ENCODE measurements at places on chromosomes 7 and 10.

DNA sequence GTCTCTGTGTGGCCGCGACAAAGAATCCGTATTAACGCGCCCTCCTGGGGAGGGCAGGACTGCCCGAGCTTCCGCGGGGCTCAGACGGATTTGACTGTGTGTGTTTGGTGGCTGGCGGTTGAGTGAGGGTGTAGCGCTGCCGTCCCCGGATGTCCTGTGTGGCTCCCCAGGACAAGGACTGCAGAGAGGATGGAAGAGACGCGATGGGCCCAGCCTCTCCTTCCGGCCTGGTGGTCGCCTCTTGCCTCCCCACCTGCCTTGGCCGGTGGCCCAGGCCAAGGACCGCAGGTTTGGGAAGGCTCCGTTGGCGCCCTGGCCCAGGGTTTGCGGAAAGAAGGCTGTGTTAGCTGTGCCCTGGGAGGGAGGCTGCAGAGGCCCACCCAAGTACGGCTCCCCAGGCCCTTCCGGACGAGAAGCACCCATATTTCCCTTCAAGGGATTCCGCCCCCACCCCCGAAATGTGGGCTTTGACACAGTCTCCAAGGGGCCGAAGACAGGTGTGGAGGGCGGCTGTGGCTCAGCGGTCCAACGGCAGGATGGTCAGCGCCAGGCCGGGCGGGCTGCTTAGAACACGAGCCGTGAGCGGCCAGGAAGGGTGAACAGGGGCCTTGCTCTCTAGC, 2.3 kb downstream of the UNCX start:
- DNase-seq, result no peak

GRCh38 chr10:27383595-27384542, 120.2 kb upstream of the RAB18 start:
- DNase-seq, result peak; percentile 38

DNA sequence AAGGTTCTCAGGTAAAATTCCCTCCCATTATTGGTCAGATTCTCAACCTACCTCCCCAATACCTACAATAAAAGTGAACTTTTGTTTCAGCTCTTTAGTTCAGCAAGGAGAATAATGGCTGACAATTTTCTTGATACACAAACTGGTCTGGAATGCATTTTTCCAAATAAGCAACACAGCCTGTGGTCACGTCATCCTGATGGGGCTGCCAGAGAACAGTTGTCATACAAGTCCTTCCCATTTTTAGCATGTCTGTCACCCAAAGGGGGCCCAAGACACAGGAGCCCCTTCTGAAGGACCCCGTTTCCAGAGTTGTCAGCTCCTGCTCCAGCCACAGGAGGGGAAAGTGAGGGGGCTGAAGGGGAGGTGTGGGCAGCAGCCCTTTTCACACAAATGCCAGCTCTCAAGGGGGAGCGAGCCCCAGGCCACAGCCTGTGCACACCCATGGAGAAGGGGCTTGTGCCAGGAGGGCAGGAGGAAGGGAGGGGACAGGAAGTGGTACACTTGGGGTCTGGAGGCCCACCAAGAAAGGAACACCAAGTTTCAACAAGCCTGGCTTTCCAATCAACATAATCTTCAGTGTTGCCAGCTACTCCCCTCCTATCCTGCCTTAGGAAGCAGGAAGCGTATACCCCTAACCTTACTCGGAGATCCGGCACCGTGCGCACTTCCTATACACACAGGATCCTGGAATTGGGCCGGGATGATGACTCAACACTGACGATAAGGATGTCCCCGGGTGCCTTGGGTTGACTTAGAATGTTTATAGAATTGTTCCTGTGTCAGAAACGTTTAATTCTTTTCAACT, 43.4 kb upstream of the PDLIM1 start:
- DNase-seq, result peak; percentile 94

DNA sequence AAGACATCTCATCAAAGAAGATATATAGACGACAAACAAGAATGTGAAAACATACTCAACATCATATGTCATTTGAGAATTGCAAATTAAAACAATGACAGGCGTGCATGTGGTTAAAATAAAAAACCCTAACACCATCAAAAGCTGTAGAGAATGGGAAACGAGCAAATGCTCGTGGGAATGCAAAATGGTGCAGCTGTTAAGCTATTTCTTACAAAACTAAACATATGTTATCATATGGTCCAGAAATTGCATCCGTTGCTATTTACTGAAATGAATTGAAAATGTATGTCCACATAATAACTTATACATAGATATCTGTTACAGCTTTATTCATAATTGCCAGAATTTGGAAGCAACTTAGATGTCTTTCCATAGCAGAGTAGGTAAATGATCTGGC, 574.4 kb downstream of the TNS3 start:
- no peak for DNase-seq

GRCh38 chr10:60537697-60538096, 148.0 kb upstream of the ANK3 start:
- DNase-seq, result peak; percentile 27

- peak; percentile 21 for DNase-seq
Measured at GRCh38 chr10:75395066-75395931, 6.3 kb downstream of the ZNF503 start.

DNA sequence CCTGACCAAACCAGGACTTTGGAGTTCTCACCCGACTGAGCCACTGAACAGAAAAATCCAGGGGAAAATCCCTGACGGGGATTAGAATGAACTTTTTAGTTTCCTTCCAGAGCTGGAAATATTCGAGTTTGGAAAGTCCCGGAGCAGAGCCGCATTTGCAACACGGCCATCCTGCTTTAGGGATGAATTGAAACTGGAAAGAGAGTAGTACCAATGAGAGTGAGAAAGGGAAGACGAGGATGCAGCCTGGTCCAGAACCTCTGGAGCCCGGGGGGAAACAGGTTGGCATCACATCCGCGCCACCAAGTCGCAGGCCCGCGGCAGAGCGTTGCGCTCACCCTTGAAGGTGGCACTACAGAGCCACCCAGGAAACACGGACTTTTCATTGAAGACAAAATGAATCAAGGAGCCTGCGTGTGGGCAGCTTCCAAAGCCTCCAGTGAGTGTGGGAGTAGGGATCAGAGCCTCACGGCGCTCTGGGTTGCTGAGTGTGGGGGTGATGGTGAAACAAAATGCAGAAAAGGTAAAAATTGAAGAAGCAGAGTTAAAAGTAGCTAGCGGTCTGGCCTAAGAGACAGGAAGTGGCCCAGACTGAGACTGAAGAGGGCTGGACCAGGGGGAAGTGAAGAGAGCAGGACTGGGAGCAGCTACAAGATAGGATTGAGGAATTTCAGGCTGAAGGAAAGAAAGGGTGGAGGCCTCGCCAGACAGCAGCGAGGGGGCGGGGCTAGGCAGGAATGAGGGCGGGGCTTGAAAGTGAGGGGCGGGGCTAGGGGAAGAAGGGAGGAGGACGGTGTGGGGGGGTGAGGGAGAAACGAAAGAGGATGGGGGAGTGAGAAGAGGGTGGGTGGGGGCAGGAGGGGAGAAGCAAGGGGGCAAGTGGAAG, 1.8 kb downstream of the SMURF1 start:
- DNase-seq, result peak; percentile 76

DNA sequence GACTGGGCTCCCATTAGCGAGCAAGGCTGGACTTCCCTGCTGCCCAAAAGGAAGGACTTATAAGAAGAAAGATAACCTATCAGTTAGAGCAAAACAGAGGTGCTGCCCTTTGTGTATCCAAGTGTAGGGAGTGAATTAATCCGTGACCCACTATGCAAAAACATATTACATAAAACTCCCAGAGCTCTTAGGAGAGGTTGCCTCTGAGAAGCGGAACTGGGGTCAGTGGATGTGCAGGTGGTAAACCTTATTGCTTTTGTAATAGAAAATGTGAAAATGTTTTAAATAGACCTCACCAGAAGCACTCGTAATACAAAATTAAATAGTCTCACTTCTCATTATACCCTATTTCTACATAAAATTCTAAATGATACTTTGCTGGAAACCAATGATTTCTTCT, 17.1 kb upstream of the IL6 start:
- no peak for DNase-seq

- no peak for DNase-seq
Measured at GRCh38 chr7:35652124-35652523, 42.8 kb downstream of the HERPUD2 start.

- no peak for DNase-seq
Measured at GRCh38 chr7:132307465-132307864, 268.8 kb downstream of the PLXNA4 start.

DNA sequence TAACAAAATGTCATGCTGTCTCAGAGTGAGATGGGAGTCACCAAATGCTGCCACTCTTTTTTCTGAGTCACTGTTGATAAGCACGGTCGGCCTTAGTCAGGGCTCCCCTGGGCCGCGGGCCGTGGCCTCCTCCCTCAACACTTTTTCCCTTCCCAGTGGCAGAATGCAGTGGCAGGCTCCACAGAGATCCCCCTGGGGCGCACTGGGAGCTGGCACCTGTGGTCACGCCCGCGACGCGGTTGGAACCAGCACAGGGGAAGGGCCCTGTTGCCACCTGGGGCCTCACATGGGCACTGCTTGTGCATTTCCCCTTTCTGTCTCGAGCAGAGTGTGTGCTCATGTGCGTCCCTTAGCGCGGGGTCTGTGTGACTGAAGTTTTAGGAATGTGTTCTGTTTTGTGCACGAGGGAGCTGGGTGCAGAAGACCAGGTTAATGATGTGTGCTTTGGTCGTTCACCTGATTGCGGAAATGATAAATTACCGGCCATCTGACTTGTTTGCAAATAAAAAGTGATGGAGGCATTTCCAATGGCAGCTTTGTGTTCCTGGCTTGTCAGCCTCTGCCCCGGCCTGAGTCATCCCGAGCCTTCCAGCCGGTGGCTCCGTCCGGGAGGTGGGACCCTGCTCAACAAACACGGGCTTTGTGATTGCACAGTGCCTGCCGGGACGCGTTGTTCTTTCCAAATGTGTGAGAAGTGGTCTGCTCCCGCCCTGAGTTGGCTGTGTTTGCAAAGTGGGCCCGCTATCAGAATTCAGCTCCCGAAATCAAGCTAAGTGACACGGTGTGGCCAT, 100.7 kb downstream of the NKX6-2 start:
- peak; percentile 24 for DNase-seq

- DNase-seq, result no peak
Measured at GRCh38 chr7:42596737-42597136, 315.1 kb downstream of the C7orf25 start.

GRCh38 chr10:29957907-29958331, 101.5 kb downstream of the JCAD start:
- DNase-seq, result peak; percentile 52

DNA sequence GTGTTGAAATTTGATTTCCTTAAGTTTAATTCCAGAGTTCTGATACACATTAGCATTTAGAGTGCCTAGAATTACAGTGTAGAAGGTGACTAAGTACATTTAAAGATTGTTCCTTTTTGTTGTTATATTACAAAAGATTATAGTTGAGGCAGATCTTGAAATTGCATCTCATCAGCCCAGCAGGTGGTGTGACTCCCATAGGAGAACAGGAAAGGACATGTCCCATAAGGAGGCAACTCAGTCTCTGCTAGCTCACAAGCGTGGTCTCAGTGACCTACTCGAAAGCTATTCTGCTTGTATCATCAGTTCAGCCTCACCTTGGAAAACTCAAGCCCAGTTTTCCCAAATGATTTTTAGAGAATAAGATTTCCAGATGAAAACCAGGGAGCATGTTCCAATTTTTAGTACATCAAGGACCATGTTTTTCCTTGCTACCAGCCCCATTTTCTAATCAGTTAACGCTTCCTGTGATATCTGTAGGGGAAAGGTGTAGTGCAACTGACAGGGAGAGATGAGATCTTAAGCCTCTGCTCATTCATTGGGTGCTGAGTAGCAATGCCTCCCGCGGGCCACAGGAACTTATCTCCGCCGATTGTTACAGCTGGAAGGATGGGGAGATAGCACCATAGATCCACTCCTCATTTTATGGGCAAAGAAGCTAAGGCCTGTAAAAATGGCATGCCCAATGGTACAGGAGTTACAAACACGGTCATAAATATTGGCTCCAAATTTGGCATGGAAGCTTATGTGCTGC, 1.1 kb upstream of the GNAI1 start:
- DNase-seq, result peak; percentile 50

DNA sequence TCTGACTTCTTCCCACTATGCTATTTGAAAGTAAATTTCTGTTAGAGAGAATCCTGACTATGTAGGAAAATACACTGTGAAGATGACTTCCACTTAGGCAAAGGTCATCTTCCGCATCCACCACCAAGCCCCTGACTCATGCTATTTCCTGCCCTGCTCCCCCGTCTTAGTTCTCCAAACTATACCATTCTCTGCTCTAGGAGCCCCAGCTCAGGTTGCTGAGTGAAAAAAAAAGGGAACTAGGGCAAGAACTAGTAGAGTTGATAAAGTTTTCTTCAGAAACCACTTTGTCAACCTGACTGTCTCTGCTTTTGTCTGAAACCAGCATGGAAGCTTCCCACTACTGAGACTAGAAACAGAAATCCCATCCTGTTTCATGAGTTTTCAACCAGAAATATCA, 96.9 kb downstream of the EVX1 start:
- peak; percentile 3 for DNase-seq

DNA sequence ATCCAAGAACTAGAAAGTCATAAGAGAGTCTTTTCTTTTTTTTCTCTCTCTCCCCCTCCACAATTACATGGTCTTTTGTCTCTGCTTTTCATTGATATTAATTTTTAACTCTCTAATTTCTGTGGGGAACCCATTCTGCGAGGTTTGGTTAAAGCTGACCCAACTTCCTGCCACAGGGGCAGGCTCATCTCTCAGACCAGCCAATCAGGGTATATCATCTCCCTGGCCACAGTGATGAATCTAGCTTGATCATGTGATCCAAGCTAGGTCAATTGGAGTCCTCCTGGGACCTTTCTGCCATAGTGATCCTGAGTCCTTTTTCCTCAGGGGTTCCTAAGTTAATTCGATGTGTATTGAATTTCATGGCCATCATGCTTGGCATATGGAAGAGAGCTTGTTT, 38.0 kb upstream of the TRUB1 start:
- DNase-seq, result no peak

- peak; percentile 95 for DNase-seq
Measured at GRCh38 chr10:29862923-29863614, 196.3 kb downstream of the JCAD start.

GRCh38 chr10:126262233-126262838, 125.9 kb downstream of the ADAM12 start:
- no peak for DNase-seq

All from fibroblast of mammary gland (primary cell).